ENCODE measurements at places on chromosomes 4 and X.

DNA sequence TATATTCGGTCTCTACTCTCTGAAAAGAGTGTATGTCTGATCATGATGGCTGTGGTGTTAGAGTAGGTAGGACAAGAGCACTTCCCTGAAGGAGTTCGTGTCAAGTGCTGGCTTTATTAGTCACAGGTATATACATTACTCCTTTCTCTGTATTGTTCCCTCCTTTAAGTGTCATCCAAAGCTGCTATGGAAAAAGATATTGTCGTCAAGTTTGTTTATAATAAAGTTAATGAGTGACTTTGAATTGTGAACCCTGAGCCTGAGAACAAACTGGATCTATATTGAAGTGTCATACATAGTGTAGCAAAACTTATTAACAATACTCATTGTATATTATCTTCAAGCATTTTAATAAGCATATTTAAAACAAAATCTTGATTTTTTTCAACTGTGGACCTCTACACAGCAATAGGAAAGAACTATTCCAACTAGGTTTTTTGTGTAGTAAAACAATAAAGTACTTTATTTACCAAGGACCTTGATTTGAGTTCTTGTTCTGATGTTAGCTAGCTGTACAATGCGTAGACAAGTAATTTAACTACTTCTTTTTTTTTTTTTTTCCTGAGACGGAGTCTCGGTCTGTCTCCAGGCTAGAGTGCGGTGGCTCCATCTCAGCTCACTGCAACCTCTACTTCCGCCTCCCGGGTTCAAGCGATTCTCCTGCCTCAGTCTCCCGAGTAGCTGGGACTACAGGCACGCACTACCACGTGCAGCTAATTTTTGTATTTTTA is 177.7 kb downstream of the RAPGEF2 start:
- DNase-seq: no peak

DNA sequence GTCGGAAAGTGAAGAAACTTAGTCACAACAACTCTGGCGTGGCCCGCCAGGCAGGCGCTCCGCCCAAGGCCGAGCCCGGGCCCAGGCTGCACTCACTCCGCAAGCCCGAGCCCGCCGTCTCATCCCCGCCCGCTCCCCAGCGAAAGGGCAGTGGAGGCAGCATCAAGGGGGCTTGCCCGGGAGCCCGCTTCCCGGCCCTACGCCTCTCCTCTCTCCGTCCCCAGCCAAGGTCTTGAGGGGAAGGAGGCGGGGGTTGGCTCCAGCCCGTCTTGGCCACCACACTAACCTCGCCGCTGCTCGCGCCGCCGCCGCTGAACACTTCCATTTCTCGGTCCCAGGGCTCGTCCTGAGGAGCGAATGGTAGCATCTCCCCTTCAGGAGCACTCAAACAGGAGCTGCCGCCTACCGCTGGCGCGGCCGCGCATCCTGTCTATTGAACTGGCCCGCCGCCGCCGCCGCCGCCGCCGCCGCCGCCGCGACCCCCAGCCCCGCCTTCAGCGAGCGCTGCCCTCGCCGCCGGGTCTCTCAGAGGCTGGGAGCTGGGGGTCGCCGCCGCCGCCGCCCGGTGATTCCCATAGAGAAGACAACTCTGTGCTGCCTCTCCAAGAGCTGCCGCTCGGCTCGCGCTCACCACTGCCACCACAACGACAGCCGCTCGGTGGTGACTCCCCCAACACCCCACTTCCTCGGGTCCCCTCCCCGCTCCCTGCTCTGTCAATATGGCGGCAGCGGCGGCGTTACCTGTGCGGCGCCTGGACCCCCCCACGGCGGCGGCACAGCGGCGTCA is at the start of gene RPS6KA6:
TSS of gene RPS6KA6 (minus strand) at position 667 of the 787 bp plus-strand sequence. CDS start at position 367, 300 bp downstream.
- DNase-seq: no peak

DNA sequence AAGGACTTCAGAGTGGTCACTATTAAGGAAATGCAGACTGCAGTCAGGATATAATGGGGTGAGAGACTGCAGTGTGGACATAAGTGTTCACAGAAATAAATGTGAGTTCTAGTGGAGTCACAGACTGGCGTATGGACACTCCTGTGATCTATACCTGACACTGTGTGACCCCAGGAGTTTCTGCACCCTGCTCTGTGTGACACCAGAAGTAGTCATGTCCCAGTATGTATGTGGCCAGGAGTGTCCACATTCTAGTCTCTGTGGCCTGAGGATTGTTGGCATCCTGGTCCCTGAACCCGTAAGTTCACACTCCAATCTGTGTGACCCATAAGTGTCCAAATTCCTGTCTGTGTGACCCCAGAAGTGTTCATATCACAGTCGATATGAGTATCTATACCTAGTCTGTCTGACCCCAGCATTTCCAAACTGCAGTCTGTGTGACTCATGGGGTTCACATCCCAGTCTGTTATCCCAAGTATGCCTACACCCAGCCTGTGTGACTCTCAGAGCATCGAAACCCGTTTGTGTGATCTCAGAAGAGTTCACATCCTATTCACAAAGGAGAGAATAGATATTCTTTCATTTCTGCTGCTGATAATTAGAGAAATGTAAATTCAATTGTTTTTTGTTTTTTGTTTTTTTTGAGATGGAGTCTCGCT is 16.3 kb downstream of the WDR13 start:
- no peak for DNase-seq

DNA sequence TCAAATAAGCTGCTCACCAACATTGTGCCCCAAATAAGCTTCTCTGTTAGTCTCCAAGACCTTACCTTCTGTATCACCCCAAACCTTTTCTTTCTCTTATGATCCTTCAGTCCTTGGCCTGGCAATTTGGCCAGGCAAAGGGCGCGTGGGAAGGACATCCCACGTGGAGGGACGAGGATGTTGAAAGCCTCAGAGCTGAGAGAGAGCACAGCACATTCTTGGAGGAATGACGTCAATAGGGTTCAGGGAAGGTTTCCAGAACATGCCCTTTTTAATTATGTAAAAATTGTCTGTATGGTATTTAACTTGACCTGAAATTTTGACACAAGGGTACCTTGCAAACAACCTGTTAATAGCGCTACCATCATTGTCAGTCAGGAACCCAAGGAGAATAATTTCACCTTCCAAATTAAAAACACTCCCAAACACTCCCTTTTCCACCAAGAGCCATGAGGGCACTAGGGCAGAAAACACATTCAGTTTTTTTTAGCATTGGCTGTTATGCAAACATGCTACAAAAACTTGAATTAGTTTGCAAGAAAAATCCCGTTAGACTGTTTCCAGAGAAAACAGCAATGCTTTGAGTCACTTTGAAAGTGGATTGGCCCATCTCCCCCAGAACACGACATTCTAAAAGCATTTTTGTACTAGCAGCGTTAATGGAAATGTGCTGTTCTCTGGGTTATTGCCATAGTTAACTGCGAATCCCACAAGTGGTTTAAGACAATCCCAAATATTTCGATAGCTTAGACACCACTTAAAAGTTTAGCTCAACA is 183.2 kb upstream of the PUDP start:
- no peak for DNase-seq

DNA sequence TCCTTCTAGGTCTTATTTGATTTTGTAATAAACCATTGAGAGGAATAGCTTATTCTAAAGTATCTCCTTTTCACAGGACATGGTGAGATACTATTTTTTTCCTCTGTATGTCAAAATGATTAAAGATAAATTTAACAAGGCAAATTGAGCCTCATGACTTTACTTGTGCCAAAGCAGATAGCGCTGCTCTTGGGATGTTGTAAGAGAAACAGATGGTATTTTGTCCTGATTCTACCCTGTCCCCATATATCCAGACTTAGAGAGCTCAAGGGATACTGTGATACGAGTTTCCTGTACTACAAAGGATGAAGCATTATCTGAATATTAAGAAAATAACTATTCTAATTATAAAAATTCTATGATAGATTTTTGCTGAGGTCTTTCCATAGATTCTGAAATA is 34.0 kb downstream of the EMCN start:
- no peak for DNase-seq

DNA sequence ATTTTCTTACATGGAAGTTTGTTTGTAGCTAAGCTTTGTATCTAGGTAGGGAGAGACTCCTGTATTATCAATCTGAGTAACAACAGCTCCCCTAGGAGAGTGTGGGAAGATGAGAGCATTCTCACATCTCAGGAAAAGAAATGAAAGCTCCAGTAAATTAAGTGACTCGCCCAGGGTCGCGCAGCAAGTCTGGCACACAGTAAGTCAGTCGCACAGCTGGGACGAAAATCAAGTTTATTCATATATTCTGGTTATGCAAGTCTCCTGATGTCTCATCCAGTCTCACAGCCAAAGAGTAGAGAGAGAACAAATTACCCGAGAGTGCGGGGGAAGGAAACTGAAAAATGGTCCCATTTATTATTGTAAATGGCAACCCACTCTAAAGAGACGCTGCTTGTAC is 216.1 kb downstream of the STK32B start:
- DNase-seq: no peak

DNA sequence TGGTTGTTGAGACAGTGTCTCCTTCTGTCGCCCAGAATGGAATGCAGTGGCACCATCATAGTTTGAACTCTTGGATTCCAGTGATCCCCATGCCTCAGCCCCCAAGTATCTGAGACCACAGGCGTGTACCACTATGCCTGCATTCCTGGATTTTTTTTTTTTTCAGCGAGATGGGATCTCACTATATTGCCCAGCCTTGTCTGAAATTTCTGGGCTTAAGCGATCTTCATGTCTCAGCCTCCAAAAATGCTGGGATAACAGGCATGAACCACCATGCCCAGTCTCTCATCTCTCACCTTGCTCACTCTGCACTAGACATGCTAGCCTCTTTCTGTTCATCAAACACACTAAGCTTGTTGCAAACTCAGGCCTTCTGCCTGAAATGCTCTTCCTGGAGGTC is 104.1 kb downstream of the UBE2K start:
- no peak for DNase-seq

DNA sequence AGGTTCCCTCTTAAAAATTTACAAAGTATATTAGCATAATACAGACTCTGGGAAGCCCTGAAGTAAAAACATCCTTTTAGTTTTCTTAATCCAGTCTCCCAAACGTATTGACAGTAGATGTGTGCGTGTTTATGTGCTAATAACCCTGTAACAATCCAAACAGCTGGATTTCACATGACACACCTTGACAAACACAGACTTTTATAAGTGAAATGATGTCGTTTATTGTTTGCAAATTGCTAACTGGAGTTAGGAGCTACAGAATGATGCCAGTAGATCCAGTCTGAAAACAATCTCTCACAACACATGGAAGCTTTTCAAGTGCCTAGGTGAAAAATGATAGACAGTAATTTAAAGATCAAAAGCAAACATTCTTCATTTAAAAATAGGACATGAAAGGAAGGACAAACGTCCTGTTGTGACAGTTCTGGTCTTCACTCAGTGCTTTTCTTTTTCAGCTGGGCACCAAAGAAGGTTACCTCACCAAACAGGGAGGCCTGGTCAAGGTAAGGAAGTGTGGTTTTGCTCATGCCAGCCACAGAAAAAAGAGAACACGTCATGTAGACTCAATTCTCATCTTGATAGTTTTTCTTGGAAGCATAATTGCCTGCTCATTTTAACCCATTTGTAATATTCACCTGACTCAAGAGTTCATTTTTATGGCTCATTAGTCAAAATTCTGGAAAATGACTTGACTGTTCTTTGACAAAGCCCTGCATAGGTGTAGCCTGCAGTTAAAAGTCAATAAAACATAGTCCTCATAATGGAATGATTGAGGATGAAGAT is 32.9 kb downstream of the LAMTOR3 start:
- DNase-seq: no peak

GRCh38 chr4:153143527-153144348 is 60.5 kb upstream of the TRIM2 start:
- no peak for DNase-seq

GRCh38 chrX:116417968-116418367 is 18.4 kb upstream of the SLC6A14 start:
- DNase-seq: no peak

GRCh38 chr4:14092741-14093140 is 465.2 kb upstream of the BOD1L1 start:
- no peak for DNase-seq

- DNase-seq: no peak
Observed at GRCh38 chrX:115017455-115017854, at the start of gene IL13RA2. Gene IL13RA2 (minus strand): TSS chrX:115017616. CDS start chrX:115017269, 347 bp downstream.

DNA sequence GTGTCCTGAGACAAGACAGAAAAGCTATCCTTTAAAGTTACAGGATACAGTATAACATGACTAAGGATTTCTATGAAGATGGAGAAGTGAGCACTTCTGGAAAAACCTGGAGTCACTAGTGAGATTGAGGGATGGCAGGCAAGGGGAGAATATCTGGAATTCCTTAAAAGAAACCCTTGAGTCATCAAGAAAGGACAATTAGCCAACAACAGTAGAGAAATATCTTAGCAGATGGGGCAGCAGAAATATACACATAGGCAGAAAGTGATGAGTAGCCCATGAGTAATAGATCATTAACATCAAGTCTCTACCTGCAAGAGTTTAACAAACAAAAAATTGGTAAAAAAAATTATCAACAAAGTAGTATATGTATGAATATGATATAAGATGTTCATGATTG is 858.8 kb upstream of the FRG1 start:
- no peak for DNase-seq

DNA sequence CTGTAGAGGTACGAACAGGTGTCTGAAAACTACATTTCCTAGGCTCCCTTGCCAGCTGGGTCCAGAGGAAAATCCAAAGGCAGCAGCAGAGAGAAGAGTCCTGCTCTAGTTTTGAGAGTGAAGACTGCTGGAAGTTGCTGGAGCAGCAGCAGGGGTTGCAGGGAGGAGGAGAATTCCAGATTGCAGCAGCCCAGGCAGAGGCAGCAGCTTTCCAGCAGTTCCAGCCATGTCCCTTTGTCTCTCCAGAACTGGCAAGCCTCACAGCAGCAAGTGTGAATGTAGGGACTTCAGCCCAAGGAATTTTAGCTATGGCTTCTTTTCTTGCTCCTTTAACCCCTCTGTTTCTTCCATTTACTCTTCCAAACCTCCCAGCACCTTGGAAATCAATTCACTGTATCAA is 24.1 kb upstream of the STIM2 start:
- DNase-seq: no peak

- DNase-seq: no peak
Observed at GRCh38 chrX:118464501-118464900, 31.1 kb upstream of the DOCK11 start.

DNA sequence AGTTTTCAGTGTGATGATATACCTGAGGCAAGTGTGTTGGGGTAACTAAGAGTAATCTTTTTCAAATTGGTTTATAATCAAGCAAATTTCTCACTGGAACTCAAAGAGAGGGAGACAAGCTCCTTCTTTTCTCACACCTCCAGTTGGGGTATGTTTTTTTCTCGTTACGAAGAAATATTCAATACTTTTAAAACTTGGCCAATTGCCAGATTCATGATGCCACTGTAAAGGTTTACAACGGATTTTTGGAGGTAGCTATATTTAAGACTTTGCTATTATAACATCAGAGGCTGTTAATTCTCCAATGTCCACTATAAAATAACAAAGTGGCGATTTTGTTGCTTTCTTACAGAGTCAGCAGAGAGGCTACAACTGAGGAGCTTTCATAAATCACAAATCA is 49.2 kb upstream of the ATP8A1 start:
- no peak for DNase-seq

DNA sequence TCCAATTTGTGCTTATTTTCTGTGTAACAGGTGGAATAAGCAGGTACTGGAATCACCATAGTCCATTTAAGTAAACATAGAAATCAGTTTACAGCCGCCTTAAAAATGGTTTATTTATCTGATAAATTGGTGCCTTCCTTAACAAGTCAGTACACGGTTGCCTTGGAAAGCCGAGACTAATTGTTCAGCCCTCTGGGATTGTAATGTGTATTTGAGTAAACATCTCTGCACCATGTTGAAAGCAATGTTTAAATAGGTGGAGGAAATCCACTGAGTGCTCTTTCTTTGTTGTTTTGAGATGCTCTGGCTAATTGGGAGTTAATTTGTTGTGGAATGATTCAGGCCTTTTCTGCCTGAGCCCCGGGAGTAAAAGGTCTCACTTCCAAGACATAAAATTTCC is 45.7 kb upstream of the ADRA2C start:
- no peak for DNase-seq

- no peak for DNase-seq
Observed at GRCh38 chr4:147853706-147854105, 121.8 kb downstream of the ARHGAP10 start.

Data from stimulated activated CD4-positive, alpha-beta T cell treated with anti-CD3 and anti-CD28 coated beads, Interleukin-15, amount 100 ng/mL, for 1 hour (primary cell).